Activated naive CD8-positive, alpha-beta T cell treated with anti-CD3 and anti-CD28 coated beads, Interleukin-2, amount 10 ng/mL, durations not matched to agents 7 days and 5 days (primary cell): ENCODE measurements at places on chromosomes 5 and 9.

- DNase-seq, result no peak
Observed at GRCh38 chr9:108512426-108513173, 343.2 kb downstream of the ACTL7B start.

GRCh38 chr5:171724468-171725204 lies 61.0 kb upstream of the SMIM23 start:
- DNase-seq, result no peak

- DNase-seq, result no peak
Observed at GRCh38 chr5:130545291-130545690, 619.8 kb downstream of the HINT1 start.

DNA sequence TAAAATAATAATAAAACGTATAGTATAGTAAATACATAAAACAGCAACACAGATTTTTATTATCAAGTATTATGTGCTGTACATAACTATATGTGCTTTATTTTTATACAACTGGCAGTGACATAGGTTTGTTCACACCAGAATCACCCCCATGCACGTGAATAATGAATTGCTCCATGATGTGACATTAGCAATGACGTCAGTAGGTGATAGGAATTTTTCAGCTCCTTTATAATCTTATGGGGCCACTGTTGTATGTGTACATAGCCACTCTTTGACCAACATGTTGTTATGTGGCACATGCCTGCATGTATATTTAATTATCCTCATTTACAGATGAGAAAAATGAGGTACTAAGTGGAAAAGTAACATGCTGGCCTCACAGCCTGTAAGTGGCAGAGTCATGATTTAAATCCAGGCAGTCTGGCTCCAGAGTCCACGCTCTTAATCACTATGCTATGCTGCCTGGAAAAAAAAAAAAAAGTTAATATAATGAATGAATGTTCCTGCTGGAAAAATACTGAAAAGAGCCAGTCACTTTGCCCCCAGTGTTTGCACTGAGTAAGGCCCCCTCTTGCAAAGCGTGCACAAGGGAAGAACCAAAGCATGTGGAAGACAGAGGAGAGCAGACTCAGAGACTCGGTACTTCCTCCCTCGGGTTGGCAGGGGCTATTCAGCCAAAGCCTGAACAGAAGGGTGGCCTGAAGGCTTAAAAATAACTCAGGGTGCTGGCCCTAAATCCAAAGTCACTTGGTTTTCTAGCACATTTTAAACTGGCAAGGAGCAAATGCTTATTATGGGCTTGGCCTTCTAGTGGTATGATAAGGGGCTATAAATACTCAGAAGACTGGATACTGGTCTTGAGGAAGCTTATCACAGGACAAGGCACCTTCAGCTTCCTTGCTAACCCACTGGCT lies 206.8 kb downstream of the GLIS3 start:
- no peak for DNase-seq

GRCh38 chr5:149042865-149043264 lies 20.0 kb downstream of the SH3TC2 start:
- DNase-seq, result no peak

- no peak for DNase-seq
Observed at GRCh38 chr5:16128944-16129343, 50.6 kb downstream of the MARCHF11 start.

- no peak for DNase-seq
Observed at GRCh38 chr9:107707428-107707837, 217.9 kb upstream of the KLF4 start.
